ENCODE measurements at places on chromosomes 12 and 14.

GRCh38 chr12:99658671-99659349 lies 11.3 kb downstream of the GARIN6 start:
- no peak for DNase-seq

DNA sequence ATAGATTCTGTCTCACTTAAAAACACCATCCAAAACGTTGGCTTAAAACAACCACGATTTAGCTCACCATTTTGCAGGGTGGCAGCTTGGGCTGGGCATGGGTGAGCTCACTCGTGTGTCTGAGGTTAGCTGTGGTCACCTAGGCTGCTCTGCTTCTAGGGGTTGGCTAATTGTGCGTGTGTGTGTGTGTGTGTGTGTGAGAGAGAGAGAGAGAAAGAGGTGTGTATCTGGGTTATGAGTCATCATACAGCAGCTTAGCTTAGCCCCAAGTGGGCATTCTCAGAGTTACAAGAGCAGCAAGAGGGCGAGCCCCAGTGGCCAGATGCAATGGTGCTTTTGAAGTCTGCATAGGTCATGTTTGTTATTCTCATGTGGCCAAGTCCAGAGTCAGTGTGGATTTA lies 6.0 kb downstream of the FBXW8 start:
- peak; percentile 72 for DNase-seq

- no peak for DNase-seq
Observed at GRCh38 chr12:96454396-96454795, 35.0 kb upstream of the CFAP54 start.

GRCh38 chr12:98823012-98823411 lies 177.9 kb downstream of the APAF1 start:
- no peak for DNase-seq

DNA sequence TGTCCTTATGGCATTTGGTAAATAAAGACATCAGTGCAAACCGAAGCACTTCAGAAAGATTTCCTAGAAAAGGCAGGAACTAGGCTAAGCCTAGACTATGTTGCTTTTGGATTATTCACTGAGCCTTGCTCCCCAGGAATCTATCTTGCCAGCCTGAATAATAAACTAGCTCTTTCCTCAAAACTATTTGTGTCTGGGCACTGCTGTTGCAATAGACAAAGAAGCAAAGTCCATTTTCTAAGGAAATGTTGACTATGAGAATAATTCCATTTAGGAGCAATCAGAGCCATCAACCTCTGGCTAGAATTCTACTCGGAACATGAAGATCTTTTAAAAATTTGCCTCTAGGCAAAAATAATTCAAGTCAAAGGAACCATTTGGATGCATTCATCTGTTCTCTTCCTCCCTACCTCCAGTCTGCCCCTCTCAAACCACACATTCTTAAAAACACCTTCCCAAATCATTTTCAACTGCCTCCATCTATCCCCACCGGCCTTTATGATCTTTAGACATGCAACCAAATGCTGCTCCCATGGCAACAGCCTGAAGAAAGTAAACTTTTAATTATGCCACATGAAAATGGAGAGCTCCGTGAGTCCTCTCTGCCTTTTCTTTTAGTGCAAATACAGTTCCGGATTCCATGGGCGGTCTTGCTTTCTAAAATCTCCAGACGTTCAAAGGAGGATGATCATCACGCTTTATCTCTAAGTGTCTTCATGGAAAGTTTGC lies 61.5 kb upstream of the FZD10 start:
- DNase-seq: no peak

Measured in CD4-positive, alpha-beta T cell treated with Interleukin-4 for 4 hours (primary cell).